ENCODE measurements at places on chromosomes 12 and 14.

- no peak for DNase-seq
Observed at GRCh38 chr12:90953956-90954421, 987 bp downstream of the CCER1 start.

- DNase-seq, result no peak
Observed at GRCh38 chr12:23686095-23686494, 263.4 kb downstream of the SOX5 start.

DNA sequence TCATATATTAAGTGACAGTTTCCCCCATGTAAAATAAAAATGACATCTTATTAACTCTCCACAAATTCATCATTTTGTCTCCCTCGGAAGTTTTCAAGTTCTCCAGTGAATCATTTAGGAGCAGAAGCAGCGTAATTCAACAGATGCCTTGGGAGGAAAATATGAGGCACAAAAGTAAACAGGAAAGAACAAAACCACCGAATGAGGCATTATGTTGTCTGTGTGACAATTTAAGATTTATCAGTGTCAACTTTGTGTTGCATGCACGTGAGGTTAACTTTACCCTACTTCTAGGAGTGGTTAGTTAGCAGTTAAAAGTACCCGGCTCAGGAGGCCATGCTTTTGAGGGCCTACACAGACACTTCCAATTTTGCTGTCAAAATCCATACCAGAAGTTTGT lies 258.6 kb downstream of the IPO8 start:
- DNase-seq, result no peak

GRCh38 chr12:93502802-93503623 lies 35.7 kb downstream of the MRPL42 start:
- peak; percentile 28 for DNase-seq

- DNase-seq, result no peak
Observed at GRCh38 chr14:68293404-68293803, 473.8 kb downstream of the RAD51B start.

DNA sequence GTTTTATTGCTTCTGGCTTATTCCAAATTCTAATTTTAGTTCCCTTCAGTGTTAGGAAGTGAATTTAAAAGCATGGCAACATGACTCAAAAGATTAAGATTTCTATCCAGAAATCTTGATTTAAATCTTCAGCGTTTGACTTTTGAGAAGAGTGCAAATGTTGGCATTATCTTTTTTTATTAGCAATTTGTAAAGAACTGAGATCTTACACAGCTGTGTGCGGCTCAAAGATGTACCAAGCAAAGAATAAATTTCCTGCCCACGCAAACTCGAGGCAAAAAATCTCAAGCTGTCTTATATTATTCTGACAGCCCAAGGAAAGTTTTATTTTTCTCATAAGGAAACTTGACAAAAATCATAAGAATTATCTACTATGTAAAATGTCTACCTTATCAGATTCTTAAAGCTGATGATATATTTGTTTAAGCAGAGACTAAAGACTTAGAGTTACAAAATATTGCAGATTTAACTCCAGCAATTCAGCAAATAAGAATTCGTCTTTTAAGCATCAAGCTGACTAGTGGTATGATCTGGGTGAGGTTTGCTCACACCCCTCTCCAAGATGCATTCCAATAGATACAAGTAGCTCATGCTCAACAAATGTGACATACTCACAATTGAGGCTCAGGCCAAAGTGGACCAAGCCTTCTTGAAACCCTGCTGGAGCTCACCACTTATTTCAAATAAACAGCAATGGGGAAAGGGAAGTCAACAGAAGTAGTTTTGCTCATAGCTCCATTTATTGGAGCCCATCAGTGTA lies 47.4 kb upstream of the POC1B start:
- DNase-seq, result no peak

DNA sequence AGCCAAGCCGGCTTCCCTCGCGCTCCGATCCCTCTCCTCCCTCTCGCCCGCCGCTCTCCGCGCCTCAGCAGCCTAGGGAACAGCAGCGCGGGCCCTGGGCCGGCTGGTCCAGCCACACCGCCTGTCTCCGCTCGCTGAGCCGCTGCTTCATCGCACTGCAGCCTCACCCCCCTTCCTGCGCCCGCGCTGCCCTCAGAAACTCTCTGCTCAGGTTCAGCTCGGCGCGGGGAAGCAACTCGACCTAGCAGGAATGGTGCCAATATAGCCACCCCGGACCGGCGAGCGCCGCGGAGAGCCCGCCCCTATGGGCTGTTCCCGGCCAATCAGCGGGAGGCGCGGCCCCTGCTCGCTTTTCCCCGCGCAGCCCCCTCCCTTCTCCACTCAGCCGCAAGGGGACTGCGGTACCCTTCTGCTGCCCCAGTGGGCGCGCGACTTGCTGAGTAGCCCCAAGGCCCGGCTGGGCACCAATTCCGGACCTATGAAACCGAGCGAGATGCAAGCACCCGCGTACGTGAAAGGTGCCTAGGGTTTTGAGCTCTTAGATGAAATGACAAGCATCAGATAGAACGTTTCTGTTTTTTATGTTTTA lies at the start of gene ADAMTS20:
TSS of gene ADAMTS20 (minus strand) at position 233 of the 589 bp plus-strand sequence. CDS start 282 bp downstream, outside the sequence.
- no peak for DNase-seq

DNA sequence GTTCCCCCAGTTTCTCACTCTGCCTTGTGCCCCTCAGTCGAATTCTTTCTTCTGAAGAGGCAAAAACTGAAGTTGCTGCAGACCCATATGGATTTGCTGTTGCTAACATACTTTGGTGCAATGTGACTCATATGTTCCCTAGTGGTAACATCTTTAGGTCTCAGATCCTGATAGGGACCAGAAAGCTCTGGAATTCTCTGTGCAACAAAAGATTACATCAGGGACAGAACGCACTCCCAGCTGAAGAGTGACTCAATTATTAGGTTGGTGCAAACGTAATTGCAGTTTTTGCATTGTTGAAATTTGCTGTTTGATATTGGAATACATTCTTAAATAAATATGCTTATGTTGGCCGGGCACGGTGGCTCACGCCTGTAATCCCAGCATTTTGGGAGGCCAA lies 8.2 kb upstream of the DHRS2 start:
- DNase-seq, result no peak

GRCh38 chr12:116859079-116859478 lies 22.2 kb downstream of the HRK start:
- no peak for DNase-seq

GRCh38 chr12:26870491-26871419 lies 37.8 kb upstream of the ITPR2 start:
- no peak for DNase-seq

Data from stimulated activated CD8-positive, alpha-beta memory T cell treated with anti-CD3 and anti-CD28 coated beads, Interleukin-4, amount 100 ng/mL, for 1 hour (primary cell).